ENCODE measurements at places on chromosomes 2 and 18. TPM values are rescaled to one million over a fixed set of nuclear protein-coding genes. Genes with fewer than 3 reads are reported as not detected.

GRCh38 chr18:76712511-76713140 is 109.7 kb upstream of the ZNF236 start:
- DNase-seq = no peak
- no peaks in the 10 kb centered on the region for H3K36me3 ChIP-seq
- H3K4me3 ChIP-seq = no peak overlapping the region
- no peaks in the 10 kb centered on the region for H3K27me3 ChIP-seq
- H3K27ac ChIP-seq = no peak overlapping the region

- no peak for DNase-seq
- H3K36me3 ChIP-seq = no peaks in the 10 kb centered on the region
- H3K4me1 ChIP-seq = no peaks in the 10 kb centered on the region
- no peak overlapping the region for H3K27ac ChIP-seq
- no peak overlapping the region for H3K4me3 ChIP-seq
Observed at GRCh38 chr2:223203971-223204929, 152.3 kb downstream of the KCNE4 start.

DNA sequence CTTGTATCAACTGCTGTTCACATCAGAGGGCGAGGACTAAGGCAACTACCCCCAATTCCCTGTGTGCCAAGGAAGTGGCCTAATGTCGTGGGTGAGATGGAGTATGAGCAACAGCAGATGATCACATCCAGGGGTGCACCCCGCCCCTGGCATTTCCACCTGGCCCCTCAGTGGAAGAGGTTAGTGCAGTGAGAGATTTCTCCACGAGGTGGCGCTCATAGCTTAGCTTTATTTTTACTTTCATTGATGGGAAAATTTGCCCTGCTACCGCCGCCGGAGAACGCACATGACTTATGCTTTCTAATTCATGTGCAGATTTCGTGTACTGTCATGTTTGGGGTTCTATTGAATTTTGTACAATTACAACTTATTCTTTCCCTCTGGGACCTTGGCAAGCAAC is 470.6 kb upstream of the MEX3C start:
- no peaks in the 10 kb centered on the region for H3K36me3 ChIP-seq
- H3K27me3 ChIP-seq = no peaks in the 10 kb centered on the region
- H3K4me3 ChIP-seq = no peak overlapping the region
- no peak for DNase-seq
- no peaks in the 10 kb centered on the region for H3K4me1 ChIP-seq

- no peak for DNase-seq
- H3K4me1 ChIP-seq = no peaks in the 10 kb centered on the region
- H3K4me3 ChIP-seq = no peak overlapping the region
Observed at GRCh38 chr2:19963386-19963785, 26.5 kb downstream of the WDR35 start.

GRCh38 chr2:65043001-65043400 is 13.2 kb upstream of the CEP68 start:
- no peaks in the 10 kb centered on the region for H3K36me3 ChIP-seq
- H3K4me1 ChIP-seq = peaks cover 16% of the 10 kb centered on the region
- H3K27ac ChIP-seq = no peak overlapping the region
- no peaks in the 10 kb centered on the region for H3K27me3 ChIP-seq

GRCh38 chr2:25714740-25715139 is 41.4 kb upstream of the DTNB start:
- H3K4me3 ChIP-seq = no peak overlapping the region
- peaks cover 3% of the 10 kb centered on the region for H3K27me3 ChIP-seq
- no peak for DNase-seq

GRCh38 chr2:203462308-203462707 is 72.8 kb downstream of the RAPH1 start:
- H3K27me3 ChIP-seq = no peaks in the 10 kb centered on the region
- no peak overlapping the region for H3K4me3 ChIP-seq
- H3K4me1 ChIP-seq = peaks cover 5% of the 10 kb centered on the region
- H3K36me3 ChIP-seq = peaks cover 65% of the 10 kb centered on the region
- H3K27ac ChIP-seq = peak overlapping the region; percentile 38

DNA sequence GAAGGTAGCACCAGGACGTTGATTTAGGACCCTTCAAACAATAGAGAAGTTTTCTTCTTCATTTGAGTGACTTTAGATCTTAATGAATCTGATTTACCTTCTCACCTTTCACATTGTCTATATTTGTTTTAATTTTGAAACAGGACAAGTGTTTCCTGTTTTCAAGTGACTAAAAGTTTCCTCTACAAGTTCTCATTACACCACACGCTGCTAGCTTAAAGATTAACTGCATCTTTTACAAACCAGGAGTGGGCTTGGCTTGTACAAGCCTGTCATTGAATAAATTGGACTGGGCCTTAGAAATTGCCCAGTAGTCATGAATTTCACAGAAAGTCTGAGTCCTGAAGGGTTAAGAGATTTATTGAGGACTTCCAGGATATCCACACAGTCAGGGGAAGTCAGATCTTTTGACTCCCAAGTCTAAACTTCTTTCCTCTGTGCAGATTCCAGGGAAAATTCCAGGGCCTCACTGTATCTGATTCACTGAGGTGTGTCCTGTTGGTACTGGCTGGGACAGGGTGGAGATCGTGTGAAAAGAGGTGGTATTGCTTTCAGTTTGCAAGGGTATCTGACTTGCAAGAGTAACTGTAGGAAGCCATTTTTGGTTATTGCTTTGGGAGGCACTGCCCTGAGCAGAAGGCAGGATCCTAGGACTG is 3.4 kb downstream of the SGPP2 start:
- H3K27ac ChIP-seq = no peak overlapping the region
- H3K4me3 ChIP-seq = no peak overlapping the region
- H3K27me3 ChIP-seq = peaks cover 19% of the 10 kb centered on the region
- no peaks in the 10 kb centered on the region for H3K4me1 ChIP-seq
- DNase-seq = no peak

GRCh38 chr2:44230378-44230777 is 44.9 kb upstream of the SLC3A1 start:
- H3K36me3 ChIP-seq = no peaks in the 10 kb centered on the region
- peaks cover 11% of the 10 kb centered on the region for H3K4me1 ChIP-seq
- no peak overlapping the region for H3K4me3 ChIP-seq
- no peaks in the 10 kb centered on the region for H3K27me3 ChIP-seq

GRCh38 chr2:218188528-218188927 is 21.8 kb upstream of the CXCR1 start:
- no peak overlapping the region for H3K4me3 ChIP-seq
- peaks cover 4% of the 10 kb centered on the region for H3K4me1 ChIP-seq
- no peak for DNase-seq

GRCh38 chr2:201220102-201220570 is 37.2 kb downstream of the CASP10 start:
- H3K27me3 ChIP-seq = no peaks in the 10 kb centered on the region
- no peak overlapping the region for H3K27ac ChIP-seq
- no peak for DNase-seq
- no peaks in the 10 kb centered on the region for H3K36me3 ChIP-seq
- no peak overlapping the region for H3K4me3 ChIP-seq

DNA sequence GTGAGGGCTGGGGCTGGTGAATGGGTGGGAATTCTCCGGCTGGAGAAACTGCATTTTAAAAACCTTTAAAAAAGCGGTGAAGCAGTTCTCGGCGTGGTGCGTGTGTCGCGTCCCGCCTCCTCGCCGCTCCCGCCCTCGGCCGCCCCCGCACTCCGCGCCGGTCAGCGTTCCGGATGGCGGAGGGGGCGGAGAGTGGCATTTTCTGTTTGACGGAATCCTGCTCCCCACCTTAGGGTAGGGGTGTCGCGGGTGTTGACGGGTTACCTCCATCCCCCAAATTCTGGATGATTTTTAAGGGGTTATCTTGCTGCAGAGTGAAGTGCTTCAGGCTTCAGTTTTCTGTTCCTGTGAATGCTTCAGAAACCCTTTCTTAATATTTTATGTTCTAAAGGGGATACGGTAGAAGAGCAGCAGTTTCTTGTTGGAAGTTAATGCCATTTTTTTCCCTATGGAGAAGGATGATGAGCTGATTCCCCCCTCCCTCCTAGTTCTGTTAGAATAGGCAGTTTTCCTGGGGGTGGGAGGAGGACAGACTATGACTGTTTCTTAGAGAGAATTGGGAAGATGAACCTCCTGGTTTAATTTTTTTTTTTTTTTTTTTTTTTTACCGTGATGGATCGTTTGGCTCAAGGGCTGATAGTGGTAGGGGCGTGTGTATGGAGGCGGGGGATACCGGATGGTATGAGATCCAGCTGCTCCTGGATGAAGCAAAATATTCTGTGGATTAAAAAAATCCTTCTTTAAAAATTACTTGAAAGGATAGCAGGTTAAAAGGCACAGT is 756 bp downstream of the ABI2 start:
- peak; percentile 87 for DNase-seq
- H3K4me3 ChIP-seq = peak overlapping the region; percentile 94
- H3K36me3 ChIP-seq = peaks cover under 1% of the 10 kb centered on the region
- H3K4me1 ChIP-seq = peaks cover 15% of the 10 kb centered on the region
- no peaks in the 10 kb centered on the region for H3K27me3 ChIP-seq

GRCh38 chr2:112065966-112066365 is 10.9 kb downstream of the TMEM87B start:
- no peaks in the 10 kb centered on the region for H3K27me3 ChIP-seq
- no peak overlapping the region for H3K4me3 ChIP-seq
- H3K27ac ChIP-seq = peak overlapping the region; percentile 29
- H3K4me1 ChIP-seq = peaks cover 12% of the 10 kb centered on the region

GRCh38 chr2:119673796-119674195 is 5.2 kb upstream of the TMEM177 start:
- H3K27ac ChIP-seq = no peak overlapping the region
- no peaks in the 10 kb centered on the region for H3K36me3 ChIP-seq
- no peak for DNase-seq
- peaks cover 15% of the 10 kb centered on the region for H3K27me3 ChIP-seq
- H3K4me3 ChIP-seq = no peak overlapping the region

DNA sequence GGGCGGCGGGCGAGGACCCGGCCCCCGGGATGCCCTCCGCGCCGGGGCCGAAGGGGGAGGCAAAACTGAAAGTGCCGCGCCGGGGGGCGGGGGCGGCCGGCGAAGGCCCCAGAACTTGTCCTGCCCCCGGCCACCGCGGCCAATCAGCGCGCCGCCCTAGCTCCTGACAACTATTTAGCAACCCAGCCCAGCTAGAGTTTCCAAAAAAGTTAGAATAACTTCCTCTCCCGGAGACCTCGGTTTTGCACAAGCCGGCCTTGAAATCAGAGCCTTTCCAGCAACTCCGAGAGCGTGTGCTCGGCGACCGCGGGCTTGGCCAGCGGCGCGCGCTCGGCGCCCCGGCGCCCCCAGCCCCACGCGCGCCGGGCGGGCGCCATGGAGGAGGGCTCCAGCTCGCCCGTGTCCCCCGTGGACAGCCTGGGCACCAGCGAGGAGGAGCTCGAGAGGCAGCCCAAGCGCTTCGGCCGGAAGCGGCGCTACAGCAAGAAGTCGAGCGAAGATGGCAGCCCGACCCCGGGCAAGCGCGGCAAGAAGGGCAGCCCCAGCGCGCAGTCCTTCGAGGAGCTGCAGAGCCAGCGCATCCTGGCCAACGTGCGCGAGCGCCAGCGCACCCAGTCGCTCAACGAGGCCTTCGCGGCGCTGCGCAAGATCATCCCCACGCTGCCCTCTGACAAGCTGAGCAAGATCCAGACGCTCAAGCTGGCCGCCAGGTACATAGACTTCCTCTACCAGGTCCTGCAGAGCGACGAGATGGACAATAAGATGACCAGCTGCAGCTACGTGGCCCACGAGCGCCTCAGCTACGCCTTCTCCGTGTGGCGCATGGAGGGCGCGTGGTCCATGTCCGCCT is at the start of gene TWIST2:
Gene TWIST2 (plus strand): TSS at position 245 of the 850 bp plus-strand sequence. CDS start 131 bp downstream, at position 376.
- no peaks in the 10 kb centered on the region for H3K36me3 ChIP-seq
- peaks cover 4% of the 10 kb centered on the region for H3K27me3 ChIP-seq
- no peak within 1 kb of the TSS for H3K27ac ChIP-seq
- peaks cover 7% of the 10 kb centered on the region for H3K4me1 ChIP-seq
- peak; percentile 100 for DNase-seq
- H3K4me3 ChIP-seq = peak within 1 kb of the TSS; percentile 84

- DNase-seq = no peak
- H3K27me3 ChIP-seq = no peaks in the 10 kb centered on the region
- no peak overlapping the region for H3K4me3 ChIP-seq
- no peaks in the 10 kb centered on the region for H3K4me1 ChIP-seq
- H3K36me3 ChIP-seq = no peaks in the 10 kb centered on the region
Observed at GRCh38 chr2:52454962-52455361, 1312.6 kb upstream of the CHAC2 start.

- H3K27me3 ChIP-seq = no peaks in the 10 kb centered on the region
- no peak overlapping the region for H3K27ac ChIP-seq
- no peaks in the 10 kb centered on the region for H3K36me3 ChIP-seq
Observed at GRCh38 chr2:224073676-224074075, 34.6 kb upstream of the SERPINE2 start.

DNA sequence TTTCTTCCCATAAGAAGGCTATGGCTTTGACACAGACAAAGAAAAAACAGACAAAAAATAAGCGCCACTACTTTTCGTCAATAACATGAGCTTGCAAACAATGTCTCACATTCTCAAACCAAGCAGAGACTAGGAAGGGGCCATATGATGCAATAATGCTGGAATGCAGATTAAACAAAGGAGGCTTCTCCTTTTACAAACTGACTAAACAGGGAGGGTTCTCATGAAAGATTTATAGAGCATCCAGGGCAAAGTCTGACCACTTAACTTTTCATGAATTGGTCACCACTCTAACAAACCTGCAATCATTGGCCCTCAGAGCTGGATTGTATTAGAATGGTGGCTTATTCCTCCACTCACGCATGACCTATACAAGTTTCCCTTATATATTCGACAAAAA is 663.3 kb upstream of the CHAC2 start:
- no peaks in the 10 kb centered on the region for H3K4me1 ChIP-seq
- no peak overlapping the region for H3K27ac ChIP-seq
- DNase-seq = no peak
- H3K36me3 ChIP-seq = no peaks in the 10 kb centered on the region
- H3K4me3 ChIP-seq = no peak overlapping the region
- no peaks in the 10 kb centered on the region for H3K27me3 ChIP-seq

DNA sequence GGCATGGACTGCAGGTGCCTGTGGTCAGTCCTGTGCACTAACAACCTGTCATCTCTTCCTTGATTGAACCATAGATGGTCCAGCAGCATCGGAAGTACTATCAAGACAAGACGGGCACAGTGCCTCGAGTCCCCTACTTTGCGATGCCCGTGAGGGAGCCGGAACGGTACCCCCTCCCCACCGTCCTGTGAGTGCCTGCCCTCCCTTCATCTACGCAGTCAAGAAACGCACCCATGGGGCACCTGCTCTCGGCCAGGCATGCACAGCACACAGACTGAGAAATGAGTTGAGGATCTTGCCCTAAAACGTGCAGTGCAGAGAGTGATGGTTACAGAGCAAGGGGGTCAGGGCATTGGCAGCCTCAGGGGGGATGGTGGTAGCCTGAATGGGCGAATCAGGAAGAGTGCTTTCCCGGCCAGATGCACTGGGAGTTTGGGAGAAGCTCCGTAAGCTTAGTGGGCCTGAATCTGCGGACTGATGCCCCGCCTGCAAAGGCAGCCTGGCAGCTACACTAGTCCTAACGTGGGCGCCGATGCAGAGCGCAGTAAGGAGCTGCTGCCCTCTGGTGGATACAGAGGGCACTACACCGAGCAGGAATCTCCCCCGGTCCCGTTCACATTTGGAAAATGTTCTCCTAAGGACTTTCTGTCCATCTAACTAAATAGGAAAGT is 63.6 kb downstream of the CIB4 start:
- no peaks in the 10 kb centered on the region for H3K4me1 ChIP-seq
- H3K27ac ChIP-seq = no peak overlapping the region
- no peak overlapping the region for H3K4me3 ChIP-seq
- no peaks in the 10 kb centered on the region for H3K36me3 ChIP-seq
- DNase-seq = peak; percentile 99

PREB gene
- total RNA-seq = 42.4 TPM

TIA1 gene
- total RNA-seq = 92.5 TPM

PRSS56 gene
- total RNA-seq = not detected

REEP1 gene
- total RNA-seq = 0.36 TPM

FAM117B gene
- total RNA-seq = 3.2 TPM

SERPINB8 gene
- total RNA-seq = 30.4 TPM

UGT1A4 gene
- not detected for total RNA-seq

MGAT4A gene
- 0.36 TPM for total RNA-seq

ANTXR1 gene
- total RNA-seq = 123 TPM
